Left lung (tissue), 14 donors: ENCODE measurements at places on chromosomes 13 and 19.

GRCh38 chr13:112619730-112620631 lies 32.0 kb upstream of the TUBGCP3 start:
- no peaks in the 10 kb centered on the region for H3K36me3 ChIP-seq
- H3K4me1 ChIP-seq, result no peaks in the 10 kb centered on the region
- peaks cover 13% of the 10 kb centered on the region for H3K27me3 ChIP-seq
- DNase-seq, result peak; percentile 25

GRCh38 chr13:107295416-107296140 lies 727.6 kb upstream of the ARGLU1 start:
- H3K4me3 ChIP-seq, result no peak overlapping the region
- no peak for DNase-seq
- no peaks in the 10 kb centered on the region for H3K36me3 ChIP-seq
- H3K4me1 ChIP-seq, result no peaks in the 10 kb centered on the region

DNA sequence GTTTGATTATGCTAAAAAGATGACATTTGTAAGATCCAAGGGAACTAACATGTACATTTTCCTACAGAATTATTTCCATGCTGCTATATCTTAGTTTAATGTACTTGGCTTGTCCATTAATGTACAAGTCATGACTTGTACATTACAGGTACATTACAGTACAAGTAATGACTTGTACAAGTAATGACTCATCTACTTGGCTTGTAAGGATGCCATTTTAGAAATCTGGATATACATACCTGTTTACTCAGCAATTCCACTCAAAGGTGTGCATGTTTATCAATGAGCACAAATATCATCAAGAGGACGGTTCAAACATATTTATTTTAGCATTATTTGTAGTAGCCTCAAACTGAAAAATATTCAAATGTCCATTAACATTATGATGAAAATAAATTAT lies 87.0 kb upstream of the TRPC4 start:
- DNase-seq, result no peak
- no peaks in the 10 kb centered on the region for H3K4me1 ChIP-seq
- H3K27ac ChIP-seq, result no peak overlapping the region
- H3K27me3 ChIP-seq, result no peaks in the 10 kb centered on the region
- H3K4me3 ChIP-seq, result no peak overlapping the region

- no peaks in the 10 kb centered on the region for H3K36me3 ChIP-seq
- H3K4me3 ChIP-seq, result no peak overlapping the region
- no peaks in the 10 kb centered on the region for H3K4me1 ChIP-seq
- no peaks in the 10 kb centered on the region for H3K27me3 ChIP-seq
- no peak overlapping the region for H3K27ac ChIP-seq
These were observed 160.4 kb upstream of the SGCG start for GRCh38 chr13:23020246-23020843.

DNA sequence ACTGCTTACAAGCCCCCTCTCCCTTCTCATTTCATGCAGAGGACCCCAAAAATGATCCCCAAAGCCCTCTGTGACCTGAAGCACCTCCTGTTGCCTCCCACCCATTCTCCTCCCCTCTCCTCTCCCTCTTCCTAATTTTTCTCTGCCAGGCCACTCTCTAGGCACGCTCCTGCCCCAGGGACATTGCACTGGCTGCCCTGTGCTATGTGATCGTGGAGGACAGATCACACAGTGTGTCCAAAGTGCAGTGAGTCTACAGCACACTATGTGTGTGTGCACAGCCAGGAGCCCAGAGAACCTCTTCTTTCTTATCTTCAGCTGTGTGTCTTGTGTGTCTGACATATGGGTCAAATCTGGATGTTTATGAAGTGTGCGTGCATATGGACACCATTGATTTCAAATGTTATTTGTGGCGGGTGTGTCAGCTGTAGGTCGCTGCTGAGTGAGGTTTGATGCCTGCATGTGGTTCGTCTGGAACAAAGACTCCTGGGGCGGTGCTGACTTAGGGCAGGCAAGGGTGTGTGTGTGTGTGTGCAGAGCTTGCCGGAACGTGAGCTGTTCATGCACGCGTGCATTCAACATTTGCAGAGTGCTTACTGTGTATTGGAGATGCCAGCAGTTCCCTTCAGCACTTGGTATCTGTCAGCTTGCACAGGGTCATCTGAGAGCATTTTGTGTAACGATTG lies 2.1 kb upstream of the KLHL26 start:
- DNase-seq, result no peak
- no peaks in the 10 kb centered on the region for H3K27me3 ChIP-seq
- no peaks in the 10 kb centered on the region for H3K36me3 ChIP-seq

DNA sequence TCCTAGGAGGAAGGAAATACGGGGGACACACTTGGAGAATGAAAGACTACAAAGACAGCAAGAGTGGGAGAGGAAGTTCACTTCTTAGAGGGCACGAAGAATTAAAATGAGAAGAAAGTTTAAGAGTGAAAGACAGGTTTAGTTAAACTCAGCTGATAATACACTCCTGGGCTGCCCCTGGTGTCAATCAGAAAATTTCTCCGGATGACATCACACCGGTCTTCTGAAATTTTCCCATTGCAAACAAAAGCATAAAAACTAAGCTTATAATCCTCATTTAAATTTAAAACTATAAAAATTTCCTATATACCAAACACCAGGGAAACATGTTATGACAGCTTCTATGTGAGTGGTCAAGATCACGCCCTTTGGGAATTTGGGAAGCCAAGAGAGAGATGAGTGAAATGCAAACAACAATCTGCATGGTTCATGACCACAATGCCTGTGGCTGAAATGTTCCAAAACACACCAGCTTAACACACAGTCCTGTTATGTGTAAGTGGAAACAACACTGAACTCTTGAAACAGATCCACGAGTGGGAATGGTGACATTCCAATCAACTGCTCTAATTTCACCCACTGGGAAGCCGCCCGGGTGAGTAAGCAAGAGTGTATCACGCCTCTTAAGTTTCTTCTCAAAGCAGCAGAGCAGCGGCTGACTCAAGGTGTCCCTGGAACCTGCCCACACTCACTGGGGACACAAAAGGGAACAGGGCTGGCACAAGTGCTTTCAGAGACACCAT lies 49.0 kb downstream of the BRD4 start:
- peak overlapping the region; percentile 30 for H3K27ac ChIP-seq
- H3K4me1 ChIP-seq, result peaks cover 100% of the 10 kb centered on the region
- H3K27me3 ChIP-seq, result no peaks in the 10 kb centered on the region
- no peak overlapping the region for H3K4me3 ChIP-seq

GRCh38 chr19:10888421-10888866 lies 17.1 kb downstream of the CARM1 start:
- no peak overlapping the region for H3K4me3 ChIP-seq
- H3K27ac ChIP-seq, result no peak overlapping the region
- no peaks in the 10 kb centered on the region for H3K4me1 ChIP-seq
- DNase-seq, result no peak

GRCh38 chr19:45824531-45825262 lies 9.6 kb upstream of the RSPH6A start:
- no peak overlapping the region for H3K27ac ChIP-seq
- no peaks in the 10 kb centered on the region for H3K27me3 ChIP-seq
- H3K36me3 ChIP-seq, result no peaks in the 10 kb centered on the region
- H3K4me3 ChIP-seq, result no peak overlapping the region
- no peaks in the 10 kb centered on the region for H3K4me1 ChIP-seq

GRCh38 chr13:95547531-95548167 lies 4.9 kb upstream of the CLDN10 start:
- no peak overlapping the region for H3K4me3 ChIP-seq
- no peak overlapping the region for H3K27ac ChIP-seq
- DNase-seq, result no peak
- H3K4me1 ChIP-seq, result peaks cover 5% of the 10 kb centered on the region
- H3K36me3 ChIP-seq, result no peaks in the 10 kb centered on the region

DNA sequence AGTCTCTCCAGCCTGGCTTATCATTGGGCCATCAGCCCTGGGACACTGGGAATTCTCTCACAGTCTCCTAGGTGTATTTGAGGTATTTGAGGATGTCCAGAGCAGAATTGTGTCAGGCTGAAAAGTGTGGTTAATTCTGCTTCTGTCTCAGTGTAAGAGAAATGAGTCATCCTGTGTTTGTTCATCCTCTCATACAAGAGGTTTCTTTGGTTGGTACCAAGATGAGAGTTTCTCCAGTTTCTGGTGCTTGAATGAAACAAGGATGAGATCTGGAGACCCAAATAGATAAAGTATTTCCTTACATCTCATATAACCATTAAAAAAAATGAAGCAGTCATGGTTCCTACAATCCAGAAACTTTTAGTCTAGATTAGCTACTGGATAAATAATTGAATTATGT lies 7.7 kb downstream of the ZNF253 start:
- no peak for DNase-seq
- no peaks in the 10 kb centered on the region for H3K27me3 ChIP-seq
- H3K36me3 ChIP-seq, result no peaks in the 10 kb centered on the region
- no peak overlapping the region for H3K4me3 ChIP-seq
- peaks cover under 1% of the 10 kb centered on the region for H3K4me1 ChIP-seq

- no peak overlapping the region for H3K27ac ChIP-seq
- H3K4me1 ChIP-seq, result peaks cover 3% of the 10 kb centered on the region
- H3K4me3 ChIP-seq, result no peak overlapping the region
- H3K27me3 ChIP-seq, result no peaks in the 10 kb centered on the region
- no peak for DNase-seq
- H3K36me3 ChIP-seq, result peaks cover 14% of the 10 kb centered on the region
These were observed 3.2 kb upstream of the TRIM13 start for GRCh38 chr13:49993666-49994065.

- DNase-seq, result no peak
- H3K36me3 ChIP-seq, result no peaks in the 10 kb centered on the region
- H3K4me3 ChIP-seq, result no peak overlapping the region
- H3K4me1 ChIP-seq, result peaks cover 45% of the 10 kb centered on the region
These were observed 24.2 kb upstream of the TTYH1 start for GRCh38 chr19:54390942-54391577.

DNA sequence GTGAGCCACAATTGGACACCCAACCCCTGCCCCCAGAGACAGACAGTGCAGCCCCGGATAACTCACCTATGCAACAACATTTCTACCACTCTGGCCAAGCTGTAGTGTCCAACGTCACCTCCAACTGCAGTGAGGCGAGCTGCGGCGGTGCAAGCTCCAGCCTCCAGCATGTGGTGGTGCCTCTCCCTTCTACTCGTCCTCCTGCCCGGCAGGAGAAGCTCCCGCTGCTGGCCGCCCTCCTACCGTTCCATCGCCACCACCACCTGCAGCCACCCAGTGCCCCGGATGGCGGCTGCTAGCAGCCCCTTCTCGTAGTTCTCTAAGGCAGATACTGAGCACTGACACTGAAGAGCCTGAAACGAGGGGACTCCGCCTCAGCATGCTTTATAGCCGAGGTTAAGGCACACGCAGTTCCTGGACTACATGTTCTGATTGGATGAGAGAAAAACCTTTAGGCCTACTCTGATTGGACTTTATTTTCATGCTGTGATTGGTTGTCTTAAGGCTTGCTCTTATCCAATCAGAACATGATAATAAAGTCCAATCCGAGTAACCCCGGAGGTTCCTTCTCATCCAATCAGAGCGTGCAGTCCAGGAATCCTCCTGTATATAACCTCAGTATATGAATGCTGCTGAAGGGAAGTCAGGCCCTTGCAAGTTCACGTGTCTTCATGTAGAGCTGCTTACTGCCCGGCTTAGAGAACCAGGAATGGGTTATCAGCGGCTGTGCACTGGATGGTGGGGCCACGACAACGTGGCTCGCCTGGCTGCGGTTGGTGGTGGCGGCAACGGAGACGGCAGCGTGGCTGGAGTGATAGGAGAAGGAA lies 63.5 kb downstream of the TUBA3C start:
- no peak overlapping the region for H3K27ac ChIP-seq
- no peak overlapping the region for H3K4me3 ChIP-seq
- H3K36me3 ChIP-seq, result no peaks in the 10 kb centered on the region
- DNase-seq, result no peak

DNA sequence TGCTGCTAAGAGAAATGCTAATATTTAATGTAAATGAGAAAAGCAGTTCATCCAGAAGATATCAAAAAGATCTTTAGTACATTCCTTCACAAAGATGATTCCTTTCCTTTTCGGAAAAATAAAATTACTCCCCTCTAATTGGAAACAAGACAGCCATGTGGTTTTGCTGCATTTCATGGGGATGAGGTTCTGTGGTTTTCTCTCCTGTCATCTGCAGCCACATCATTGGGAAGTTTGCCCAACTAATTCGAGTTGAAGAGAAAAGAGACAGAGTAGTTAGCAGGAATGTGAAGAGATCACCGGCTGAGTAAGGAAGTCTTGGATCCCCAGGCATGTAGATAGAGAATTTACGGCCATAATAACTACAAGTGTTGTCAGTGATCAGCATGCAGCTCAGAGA lies 122.1 kb downstream of the CYSLTR2 start:
- no peak overlapping the region for H3K27ac ChIP-seq
- no peak for DNase-seq
- no peaks in the 10 kb centered on the region for H3K4me1 ChIP-seq
- no peaks in the 10 kb centered on the region for H3K36me3 ChIP-seq
- H3K4me3 ChIP-seq, result no peak overlapping the region

DNA sequence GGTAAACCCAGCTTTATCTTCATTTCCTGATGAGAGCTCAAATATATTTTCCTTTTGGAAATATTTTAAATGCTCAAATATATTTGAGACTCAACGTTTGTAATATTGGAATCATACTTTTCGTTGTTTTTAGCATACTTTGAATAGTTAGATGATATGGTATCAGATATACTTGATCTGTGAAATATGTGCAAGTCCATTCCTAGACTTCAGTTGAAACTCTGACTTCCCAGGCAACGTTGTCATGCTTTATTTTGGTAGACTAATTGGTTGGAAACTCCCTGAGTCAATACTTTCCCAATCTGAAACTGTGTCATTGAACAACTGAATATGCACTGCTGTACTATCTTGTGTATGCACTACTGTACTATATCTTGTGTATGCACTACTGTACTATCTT lies 378.5 kb downstream of the MYO16 start:
- no peaks in the 10 kb centered on the region for H3K4me1 ChIP-seq
- H3K27me3 ChIP-seq, result no peaks in the 10 kb centered on the region
- no peaks in the 10 kb centered on the region for H3K36me3 ChIP-seq
- no peak for DNase-seq

DNA sequence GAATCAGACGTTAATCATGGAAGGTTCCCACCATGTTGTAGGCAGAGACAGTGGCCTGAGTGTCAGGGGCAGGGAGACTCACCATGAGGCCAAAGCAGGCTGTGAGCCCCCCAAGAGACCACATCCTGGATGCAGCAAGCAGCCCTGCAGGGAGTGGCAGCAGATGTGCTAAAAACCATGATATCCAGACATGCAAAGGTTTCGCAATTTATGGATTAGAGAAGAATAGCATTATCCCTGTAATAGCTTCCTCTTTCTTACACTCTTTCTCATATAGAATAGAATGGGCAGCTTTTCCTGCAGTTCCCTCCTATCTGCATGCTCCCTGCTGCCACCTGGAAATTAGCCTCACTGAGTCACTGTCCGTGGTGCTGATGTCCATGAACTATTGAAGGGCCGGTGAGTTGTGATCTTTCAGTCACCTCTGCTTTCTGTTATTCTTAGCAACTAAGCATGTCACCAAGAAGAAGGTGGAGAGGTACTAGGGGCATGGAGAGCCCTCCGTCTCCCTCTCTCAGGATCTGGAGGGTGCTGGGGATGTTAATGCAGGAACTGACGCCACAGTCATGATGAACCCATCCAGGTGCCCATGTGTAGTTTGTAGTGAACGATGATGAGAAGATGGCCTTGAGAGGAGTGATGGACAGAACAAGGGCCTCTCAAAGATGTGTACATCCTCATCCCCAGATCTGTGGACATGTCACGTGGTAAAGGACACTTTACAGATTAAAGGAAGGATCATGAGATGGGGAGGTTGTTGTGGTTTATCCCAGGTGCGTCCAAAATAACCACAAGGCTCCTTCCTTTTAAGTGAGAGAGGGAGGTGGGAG lies 9.9 kb downstream of the CEACAM4 start:
- no peak for DNase-seq
- no peak overlapping the region for H3K4me3 ChIP-seq
- H3K4me1 ChIP-seq, result peaks cover 74% of the 10 kb centered on the region
- H3K27me3 ChIP-seq, result peaks cover 7% of the 10 kb centered on the region
- no peaks in the 10 kb centered on the region for H3K36me3 ChIP-seq
